Suppressor macrophage (primary cell): ENCODE measurements at places on chromosomes 11 and 22.

- DNase-seq, result no peak
These were observed 7.0 kb downstream of the EMID1 start for GRCh38 chr22:29212743-29213142.

DNA sequence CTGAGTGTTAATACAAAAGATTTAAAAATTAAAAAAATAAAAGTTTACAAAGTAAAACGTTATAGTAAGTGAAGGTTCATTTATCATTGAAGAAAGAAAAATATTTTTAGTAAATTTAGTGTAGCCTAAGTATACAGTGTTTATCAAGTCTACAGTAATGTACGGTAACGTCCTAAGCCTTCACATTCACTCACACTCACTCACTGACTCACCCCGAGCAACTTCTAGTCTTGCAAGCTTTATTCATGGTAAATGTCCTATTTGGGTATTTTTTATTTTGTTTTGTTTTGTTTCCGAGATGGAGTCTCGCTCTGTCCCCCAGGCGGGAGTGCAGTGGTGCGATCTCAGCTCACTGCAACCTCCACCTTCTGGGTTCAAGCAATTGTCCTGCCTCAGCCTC lies 8.8 kb downstream of the CASTOR1 start:
- no peak for DNase-seq

- DNase-seq, result no peak
These were observed 132.9 kb downstream of the RASSF10 start for GRCh38 chr11:13141731-13142709.

- DNase-seq, result no peak
These were observed 11.7 kb upstream of the IGSF22 start for GRCh38 chr11:18737642-18738041.
